Heart right ventricle (tissue), 16 donors: ENCODE measurements at places on chromosomes 1 and 21.

DNA sequence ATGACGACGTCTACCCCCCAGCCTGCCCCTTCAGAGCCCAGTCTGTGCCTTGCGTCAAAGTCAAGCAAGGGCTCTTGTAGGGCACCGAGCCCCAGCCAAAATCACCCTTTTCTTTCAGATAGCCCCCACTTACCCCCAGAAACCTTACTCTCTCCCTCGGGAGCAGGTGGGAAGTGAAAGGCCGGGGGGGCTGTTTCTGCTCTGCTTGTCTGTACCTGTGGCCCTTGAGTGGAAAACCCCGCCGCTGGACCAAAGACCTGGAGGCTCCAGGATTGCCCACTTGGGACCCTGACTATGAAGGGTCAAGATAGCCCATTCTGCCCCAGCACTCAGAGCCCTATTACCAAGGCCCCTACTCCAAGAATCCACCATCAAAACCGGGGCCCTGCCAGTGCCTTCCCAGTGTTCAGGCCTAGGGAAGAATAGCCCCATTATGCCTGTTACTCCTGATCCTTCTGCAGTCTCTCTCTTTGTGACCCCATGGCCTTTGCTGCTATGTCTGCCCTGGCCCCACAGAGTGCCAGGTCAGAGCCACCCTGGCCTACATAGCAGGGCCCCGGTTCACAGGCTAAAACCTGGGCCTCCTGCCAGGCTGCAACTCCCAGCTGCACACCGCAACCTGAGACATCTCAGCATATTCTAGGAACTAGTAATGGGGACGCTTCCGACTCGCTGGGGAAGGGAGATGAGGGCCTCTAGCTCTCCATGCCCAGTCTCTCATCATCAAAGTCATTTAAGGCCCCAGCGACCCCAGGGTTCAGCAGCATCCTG, 22.2 kb upstream of the HPDL start:
- peak; percentile 30 for DNase-seq

GRCh38 chr1:200628223-200628881, 7.8 kb upstream of the KIF14 start:
- no peak for DNase-seq

DNA sequence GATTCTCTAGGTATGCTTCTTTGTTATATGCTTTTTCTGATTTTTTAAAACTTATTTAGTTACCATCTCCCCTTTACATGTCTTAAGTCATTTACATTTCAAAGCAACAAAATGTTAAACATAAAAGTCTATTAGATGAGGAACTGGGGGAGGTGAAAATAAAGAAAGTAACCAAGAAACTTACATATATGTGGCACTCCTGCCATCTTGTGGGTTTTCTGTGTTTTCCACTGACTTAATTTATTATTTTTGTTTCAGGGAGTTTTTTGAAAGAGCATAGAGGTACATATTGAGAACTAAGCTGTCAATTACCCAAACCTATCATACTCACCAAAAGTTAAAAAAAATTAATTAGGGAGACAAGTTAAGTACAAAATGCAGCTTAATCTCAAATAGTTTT, 1531.1 kb downstream of the MRPL39 start:
- DNase-seq = no peak

DNA sequence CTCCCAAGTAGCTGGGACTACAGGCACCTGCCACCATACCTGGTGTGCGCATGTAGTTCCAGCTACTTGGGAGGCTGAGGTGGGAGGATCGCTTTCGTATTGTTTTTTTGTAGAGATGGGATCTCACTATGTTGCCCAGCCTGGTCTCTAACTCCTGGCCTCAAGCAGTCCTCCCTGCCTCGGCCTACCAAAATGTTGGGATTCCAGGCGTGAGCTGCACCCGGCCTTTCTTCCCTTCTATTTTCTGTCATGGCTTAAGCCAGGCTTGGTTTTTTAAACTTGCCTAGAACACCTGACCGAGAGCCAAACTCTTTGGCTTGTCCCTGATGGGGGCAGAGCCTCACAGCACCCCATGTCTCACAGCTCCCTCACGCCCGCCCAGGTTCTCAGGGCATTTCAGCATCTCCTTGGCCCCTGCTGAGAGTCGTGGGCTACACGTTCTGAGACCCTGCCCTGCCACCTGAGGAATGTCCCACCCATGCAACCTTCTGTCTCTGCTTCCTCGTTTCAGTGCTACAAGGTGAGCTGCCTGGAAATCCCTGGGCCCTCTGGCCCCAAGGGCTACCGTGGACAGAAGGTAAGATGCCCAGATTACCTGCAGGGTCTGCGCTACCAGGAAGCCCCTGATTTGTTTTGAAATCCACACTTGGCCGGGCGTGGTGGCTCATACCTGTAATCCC, 15.7 kb downstream of the COL6A2 start:
- DNase-seq = no peak

GRCh38 chr21:41571938-41572510, 64.1 kb upstream of the TMPRSS2 start:
- no peak for DNase-seq

GRCh38 chr1:201506557-201507359, at the start of gene CSRP1:
Gene CSRP1 (minus strand): TSS chr1:201507123. CDS start chr1:201496303, 10,820 bp downstream.
- peak; percentile 92 for DNase-seq

DNA sequence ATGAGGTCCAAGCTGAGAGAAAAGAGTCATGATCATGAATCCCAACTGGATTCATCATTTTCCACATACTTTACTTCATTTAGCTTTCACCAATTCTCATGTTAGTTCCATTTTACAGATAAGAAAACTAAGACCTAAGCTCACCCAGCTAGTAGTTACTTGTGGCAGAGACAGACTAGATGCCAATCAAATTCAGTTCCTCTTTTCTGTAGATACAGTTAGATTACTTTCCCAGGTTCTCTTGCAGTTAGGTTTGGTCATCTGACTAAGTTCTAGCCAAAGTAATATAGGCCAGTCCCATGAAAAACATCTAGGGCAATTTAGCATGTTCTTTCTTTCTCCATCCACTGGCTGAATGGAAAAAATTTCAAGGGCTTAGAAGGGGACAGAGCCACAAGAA, 8.9 kb upstream of the KCND3 start:
- no peak for DNase-seq

GRCh38 chr21:38790961-38791360, 14.8 kb upstream of the ETS2 start:
- DNase-seq = no peak

GRCh38 chr1:245690946-245691541, 536.3 kb downstream of the KIF26B start:
- no peak for DNase-seq

DNA sequence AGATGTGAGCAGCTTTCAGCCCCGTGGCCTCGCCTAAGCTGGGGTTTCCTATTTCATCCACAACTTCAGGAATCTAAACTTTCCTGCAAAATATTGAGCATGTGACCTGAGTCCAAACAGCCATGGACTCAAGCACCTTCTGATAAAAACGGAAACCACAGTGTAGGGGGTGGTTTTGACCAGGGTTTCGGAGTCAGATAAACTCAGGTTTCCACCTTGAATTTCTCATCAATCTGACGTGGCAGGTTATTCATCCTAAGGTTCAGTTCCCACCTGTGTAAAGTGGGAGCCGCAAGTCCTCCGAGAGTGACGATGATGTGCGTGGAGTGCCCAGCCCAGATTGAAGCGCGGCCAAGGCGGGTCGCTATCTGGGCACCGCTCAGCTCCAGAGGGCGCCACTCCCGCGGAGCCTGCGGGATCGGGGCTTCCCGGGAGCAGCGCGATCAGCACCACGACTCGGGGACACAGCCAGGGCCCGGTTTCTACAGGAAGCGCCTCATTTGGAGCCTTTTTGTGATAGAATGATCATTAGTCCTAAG, 871 bp upstream of the ETS2 start:
- DNase-seq = peak; percentile 83

DNA sequence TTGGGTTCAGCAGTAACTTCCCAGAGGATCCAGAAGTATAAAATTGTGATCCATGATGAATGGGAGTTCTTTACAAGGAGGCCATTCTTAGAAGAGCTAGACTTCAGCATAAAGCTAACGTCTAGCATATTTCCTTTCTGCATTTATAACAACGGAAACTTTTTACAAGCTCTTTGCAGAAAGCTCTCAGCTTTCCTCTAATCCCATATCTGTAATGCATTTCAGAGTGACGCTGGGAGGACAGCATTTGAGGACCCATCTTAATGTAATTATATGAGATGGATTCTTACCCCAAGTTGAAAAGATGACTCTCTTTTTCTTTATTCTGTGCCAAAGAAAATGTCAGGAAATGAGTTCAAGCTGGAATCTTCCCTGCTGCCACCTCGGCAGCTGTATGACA, 132.0 kb upstream of the CACHD1 start:
- DNase-seq = no peak

GRCh38 chr1:19800076-19800804, 524 bp upstream of the TMCO4 start:
- DNase-seq = peak; percentile 19

GRCh38 chr1:116324411-116324810, 48.6 kb upstream of the ATP1A1 start:
- DNase-seq = no peak

- DNase-seq = no peak
Observed at GRCh38 chr1:22750685-22751051, 40.0 kb downstream of the EPHB2 start.

DNA sequence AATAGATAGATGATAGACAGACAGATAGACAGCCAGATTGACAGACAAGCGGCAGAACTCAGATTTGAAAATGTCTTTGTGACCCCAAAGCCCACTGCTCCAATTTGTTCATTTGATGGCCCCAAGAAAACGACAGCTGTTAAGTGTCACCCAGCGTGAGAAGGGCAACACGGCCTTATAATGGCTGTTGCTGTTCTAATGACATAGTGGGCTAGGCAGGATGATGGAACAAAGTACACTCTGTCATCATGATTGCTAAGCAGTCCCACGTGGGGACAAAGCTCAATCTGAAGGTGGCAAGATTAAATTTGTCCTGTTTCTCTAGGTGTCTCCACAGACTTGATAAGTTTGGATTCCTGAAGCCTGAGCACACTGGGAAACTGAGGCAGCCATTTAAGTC, 112.9 kb downstream of the DAB1 start:
- no peak for DNase-seq

GRCh38 chr21:38179511-38179910, 77.3 kb upstream of the KCNJ15 start:
- DNase-seq = no peak

DNA sequence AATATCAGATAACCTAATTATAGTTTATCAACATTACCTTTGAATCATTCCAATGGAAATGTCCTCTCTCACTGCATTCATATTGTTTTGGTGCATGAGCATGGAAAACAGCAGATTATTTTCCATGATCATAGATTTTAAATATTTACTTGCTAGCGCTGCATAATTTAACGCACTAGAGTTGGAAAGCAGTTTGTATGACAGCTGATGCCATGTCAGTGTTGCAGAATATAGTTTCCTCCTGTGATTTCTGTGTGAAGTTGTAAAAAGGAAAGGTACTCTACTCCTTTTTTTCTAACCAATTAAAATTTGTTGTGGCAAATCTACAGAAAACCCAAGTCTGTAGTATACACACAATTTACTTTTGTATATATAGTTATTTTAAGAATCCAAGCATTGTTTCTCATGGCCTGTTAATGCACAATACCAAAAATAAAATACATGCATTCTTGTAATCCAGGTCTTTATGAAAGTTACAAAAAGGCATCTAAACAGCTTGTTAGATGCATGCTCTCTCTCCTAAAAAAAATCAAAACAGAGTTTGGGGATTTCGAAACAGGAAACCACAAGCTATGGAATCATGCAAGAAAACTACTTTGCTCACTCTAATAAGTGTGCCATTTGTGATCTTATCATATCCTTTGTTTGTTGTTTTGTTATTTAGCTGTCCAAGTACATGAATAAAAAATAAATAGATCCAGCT, 1.9 kb upstream of the ATG4C start:
- no peak for DNase-seq

DNA sequence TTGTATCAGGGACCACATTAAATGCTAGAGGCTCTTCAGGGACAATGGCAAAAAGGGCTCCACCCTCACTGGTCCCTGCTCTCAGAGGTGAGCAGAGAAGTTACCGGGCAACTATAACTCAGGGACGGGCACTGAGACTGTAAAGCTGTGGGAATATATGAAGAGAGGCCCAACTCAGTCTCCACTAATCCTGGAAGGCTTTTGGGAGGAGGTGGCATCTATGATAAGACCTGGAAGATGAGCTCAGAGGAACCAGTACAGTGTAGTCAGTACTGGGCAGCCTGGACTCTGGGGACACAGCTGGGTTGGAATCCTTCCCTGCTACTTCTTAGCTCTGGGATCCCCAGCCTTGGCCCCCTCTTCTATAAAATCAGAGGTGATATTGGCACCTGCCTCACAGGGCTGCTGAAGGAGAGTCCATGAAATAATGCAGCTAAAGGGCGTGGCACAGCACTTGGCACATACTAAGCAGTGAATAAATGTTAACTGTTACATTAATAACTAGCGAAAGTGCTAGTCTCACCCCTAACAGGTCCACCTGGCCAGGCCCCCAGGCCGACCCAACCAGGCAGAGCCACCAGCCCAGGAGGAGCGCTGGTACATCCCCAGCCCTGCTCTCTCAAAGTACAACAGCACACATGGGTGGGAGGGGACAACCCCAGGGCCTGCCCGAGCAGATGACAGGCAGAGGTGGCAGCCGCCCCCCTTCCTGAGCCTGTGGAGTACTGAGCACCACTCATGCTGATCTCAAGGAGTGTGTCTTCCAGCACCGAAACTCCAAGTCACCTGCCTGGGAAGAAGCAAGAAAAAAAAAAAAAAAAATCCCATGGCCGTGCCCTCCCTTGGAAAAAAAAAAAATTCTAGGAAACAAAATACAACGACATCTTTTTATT, 62.7 kb downstream of the CASZ1 start:
- no peak for DNase-seq

DNA sequence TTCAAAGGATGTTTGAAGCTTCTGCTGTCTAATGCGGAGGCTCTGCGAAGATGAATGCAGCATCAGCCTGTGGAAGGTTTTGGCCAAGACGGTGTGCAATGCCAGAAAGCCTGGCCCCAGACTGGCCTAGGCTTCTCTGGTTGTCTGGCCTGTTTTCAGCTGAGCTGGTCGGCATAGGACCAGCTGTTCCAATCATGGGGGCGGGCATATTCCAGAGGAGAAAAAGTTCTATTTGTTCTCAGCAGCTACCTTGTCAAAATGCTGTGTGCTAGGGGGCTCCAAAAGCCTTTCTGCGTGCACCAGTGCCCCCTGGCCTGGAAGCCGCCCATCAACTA, 57.6 kb downstream of the TGFB2 start:
- DNase-seq = no peak

DNA sequence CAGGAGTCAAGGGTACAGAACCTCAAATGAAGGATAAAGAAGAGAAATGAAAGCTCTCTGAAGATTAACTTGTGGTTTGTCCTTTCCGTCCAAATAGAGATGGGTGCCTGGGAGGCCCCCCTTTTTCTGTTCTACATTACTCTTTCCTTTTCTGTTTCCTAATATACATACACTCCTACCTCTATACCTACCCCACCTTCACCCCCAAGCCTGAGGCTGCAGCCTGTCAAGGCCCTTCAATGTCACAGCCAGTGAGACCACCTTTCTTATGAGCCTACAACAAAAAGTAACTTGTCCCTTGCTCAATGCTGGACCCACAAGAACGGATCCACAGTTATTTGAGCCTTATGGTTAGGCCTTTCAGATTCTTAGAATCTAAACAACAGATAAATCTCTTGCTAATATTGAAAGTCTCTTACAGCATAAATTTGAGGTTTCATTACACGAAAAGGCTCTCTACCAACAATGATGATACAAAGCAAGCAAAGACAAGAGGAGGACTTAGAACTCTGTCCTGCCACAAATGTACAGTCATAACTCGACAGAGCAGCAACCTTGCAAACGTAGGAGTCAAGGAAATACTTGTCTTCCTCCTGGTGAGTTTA, 4.1 kb upstream of the TRAF3IP3 start:
- no peak for DNase-seq

- DNase-seq = no peak
Observed at GRCh38 chr1:244436336-244437085, 15.2 kb downstream of the ADSS2 start.
